ENCODE measurements at places on chromosomes 2 and 18.

- no peak for DNase-seq
Observed at GRCh38 chr2:237727363-237727762, 71.2 kb upstream of the RBM44 start.

GRCh38 chr2:109200616-109201464, 71.8 kb downstream of the SH3RF3 start:
- DNase-seq, result no peak

DNA sequence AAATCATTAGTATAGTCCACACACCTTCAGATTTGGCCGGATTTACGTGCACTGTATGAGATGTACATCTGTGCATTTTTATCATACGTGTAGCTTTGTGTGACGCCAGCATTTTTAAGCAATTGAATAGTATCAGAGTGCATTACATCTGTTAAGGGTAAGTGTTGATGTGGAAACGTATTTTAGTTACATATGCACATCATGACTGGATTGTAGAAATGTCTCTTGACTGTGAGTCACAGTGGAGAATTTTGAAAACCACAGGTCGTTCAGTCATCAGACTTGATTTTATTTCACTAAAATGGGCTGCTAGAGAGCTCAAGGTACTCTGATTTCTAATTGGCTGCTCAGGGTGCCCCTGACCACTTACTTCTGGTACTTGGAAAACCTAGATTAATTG, 5.4 kb upstream of the GPBAR1 start:
- no peak for DNase-seq

GRCh38 chr2:190530248-190530900, 4.1 kb downstream of the NEMP2 start:
- no peak for DNase-seq

DNA sequence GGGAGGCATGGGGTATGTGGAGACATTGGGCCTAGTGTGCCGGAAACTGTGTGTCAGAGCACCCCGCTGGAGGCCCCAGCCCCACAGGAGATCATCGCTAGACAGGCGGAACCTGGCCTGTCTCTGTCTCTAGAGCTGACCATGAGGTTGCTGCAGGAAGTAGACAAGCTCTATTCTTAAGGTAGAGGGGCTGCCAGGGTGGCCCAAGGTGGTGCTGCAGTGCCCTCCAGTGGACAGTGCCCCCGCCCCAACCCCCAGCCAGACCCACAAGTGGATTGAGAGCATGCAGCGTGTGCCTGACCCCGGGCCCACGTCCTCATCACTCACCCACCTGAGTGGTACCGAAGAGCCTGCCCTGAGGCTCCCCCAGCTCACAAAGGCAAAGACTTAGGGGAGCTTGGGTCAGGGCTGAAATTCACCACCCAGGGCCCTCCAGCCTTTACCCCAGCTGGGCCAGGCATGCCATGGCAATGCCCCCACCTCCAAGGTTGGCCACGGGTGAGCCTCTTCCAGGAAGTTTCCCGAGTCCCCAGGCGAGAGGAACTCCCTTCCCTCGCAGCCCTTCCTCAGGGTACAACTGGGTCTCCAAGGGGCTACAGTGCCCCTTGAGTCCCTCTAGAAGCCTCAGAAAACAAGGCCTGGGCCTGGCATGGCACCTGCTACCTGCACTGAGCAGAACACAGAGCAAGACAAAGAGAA, 155.0 kb downstream of the TTC32 start:
- DNase-seq, result no peak

- no peak for DNase-seq
Observed at GRCh38 chr18:8706791-8707555, 1.6 kb downstream of the MTCL1 start.

DNA sequence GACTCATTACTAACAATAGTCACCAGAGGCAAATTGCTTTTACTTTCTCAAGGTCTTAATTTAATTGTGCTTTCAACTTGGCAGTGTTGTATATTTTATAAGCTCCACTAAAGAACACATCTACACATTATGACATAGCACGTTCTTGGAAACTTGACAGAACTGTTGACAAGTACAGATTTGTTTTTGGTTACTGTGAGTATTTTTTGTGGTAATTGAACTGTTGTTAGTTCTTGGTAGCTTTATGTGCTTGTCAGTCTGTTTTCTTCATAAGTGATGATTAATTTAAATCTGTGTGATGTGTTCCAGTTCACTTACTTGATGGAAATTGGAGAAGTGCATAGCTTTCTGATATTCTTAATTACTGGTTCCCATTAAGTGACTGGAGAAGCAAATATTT, 63.9 kb downstream of the COMMD1 start:
- no peak for DNase-seq

DNA sequence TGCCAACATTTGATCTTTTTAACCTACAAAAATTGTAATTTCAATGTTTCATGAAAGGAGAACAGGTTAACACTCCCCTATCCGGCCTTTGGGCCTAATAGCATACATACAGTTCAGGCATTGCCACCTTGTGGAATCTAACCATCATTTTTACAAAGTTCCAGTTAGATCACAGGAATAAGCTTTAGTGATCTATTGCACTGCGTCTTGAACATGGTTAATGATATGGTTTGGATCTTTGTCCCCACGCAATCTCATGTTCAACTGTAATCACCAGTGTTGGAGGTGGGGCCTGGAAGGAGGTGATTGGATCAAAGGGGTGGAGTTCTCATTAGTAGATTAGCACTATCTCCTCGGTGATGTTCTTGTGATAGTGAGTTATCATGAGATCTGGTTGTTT, 58.2 kb upstream of the NEUROD1 start:
- no peak for DNase-seq

DNA sequence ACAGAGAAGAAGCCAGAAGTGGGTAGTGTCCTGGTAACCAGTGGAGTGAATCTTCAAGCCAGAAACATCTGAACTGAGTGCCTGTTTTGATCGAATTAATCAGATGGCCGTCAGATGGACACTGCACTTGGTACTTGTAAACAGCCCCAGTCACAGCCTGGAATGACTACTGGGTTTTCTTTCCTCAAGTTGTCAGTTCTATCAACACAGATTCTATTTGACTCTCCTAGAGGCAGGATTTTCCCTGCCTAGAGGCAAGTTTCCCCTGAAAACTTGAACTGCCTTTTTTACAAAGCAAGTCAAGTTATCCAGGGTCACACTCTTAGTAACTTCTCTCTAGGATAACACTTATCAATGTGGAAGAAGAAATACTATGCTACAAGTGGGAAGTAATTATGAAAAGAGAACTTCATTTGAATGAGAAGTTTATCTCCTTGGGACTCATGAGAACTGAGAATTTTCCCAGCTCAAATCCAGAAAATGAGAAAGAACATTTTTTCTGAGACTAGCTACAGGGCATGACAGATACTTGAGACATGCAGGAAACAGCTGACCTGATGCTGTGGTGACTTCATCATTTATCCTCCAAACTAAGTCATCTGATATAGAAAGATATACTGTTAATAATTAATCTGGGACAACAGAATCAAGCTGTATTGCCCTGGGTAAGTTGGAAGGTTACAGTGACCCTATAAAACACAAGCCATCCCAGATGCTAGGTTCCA, 36.0 kb downstream of the SULT1C2 start:
- DNase-seq, result no peak

DNA sequence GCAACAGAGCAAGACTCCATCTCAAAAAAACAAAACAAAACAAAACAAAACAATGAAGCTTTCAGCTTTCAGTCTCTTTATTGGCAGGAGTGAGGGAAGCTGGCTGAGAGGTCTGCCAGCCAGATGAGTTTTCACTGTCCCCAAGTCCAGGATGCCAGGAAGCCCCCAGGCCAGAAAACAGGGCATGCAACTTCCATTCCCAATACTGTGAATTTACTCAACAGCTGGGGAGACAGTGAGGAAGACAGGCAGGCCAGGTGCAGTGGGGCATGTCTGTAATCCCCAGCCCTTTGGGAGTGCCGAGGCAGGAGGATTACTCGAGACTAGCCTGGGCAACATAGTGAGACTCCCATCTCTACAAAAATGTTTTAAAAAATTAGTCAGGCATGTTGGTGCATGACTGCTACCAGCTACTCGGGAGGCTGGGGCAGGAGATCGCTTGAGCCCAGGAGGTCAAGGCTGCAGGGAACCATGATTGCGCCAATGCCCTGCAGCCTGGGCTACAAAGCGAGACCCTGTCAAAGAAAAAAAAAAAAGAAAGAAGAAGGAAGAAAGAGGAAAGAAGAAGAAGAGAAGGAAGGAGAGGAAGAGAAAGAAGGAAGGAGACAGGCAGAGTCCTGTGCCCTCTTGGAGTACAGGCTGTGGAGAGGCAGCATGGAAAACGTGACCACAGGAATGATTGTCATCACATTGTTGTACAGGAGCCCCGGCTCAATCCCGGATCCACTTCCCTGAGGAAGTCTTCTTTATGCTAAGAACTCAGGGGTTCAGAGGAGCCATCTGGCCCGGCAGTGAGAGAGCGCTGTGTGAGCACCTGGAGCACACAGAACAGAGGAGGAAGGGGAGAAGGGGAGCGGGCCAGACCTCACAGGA, 29.2 kb upstream of the POMC start:
- no peak for DNase-seq

GRCh38 chr2:40037303-40037702, 258.2 kb upstream of the THUMPD2 start:
- DNase-seq, result no peak

DNA sequence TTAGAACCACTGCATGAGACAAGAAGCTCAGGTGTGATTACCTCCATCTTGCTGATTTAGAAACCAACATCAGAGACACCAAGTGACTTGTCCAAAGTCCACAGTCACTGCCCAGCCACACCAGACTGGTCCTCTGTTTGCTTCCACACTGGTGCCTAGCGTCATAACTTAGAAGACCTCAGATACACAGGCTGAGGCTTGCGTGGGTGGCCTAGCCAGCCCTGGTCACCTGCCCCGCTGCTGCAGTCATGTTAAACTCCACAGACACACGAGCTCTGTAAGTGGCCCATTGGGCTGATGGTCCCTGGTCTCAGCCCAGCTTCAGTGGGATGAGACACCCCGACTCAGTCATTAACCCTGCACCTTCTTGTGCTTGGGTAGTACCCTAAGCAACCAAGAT, 47.1 kb downstream of the CNGA3 start:
- no peak for DNase-seq

DNA sequence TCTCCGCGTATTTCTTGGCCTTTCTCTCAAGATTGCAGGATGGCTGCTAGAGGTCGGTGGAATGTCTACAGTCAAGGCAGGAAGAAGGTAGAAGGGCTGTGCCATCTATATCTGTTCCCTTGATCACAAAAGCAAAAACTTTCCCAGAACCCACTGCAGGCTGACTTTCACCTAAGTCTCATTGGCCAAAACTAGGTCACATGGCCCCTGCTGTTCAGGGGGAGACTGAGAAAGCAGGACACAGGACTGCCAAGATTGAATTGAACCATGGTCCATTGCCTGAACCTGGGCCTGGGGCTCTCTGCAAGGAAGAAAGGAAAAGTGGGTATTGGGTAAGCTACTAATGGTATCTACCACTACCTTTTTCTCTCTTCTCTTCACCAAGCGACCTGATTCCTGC, 9.7 kb upstream of the GRP start:
- no peak for DNase-seq

GRCh38 chr2:200199576-200200263, 106.8 kb upstream of the SPATS2L start:
- DNase-seq, result no peak

DNA sequence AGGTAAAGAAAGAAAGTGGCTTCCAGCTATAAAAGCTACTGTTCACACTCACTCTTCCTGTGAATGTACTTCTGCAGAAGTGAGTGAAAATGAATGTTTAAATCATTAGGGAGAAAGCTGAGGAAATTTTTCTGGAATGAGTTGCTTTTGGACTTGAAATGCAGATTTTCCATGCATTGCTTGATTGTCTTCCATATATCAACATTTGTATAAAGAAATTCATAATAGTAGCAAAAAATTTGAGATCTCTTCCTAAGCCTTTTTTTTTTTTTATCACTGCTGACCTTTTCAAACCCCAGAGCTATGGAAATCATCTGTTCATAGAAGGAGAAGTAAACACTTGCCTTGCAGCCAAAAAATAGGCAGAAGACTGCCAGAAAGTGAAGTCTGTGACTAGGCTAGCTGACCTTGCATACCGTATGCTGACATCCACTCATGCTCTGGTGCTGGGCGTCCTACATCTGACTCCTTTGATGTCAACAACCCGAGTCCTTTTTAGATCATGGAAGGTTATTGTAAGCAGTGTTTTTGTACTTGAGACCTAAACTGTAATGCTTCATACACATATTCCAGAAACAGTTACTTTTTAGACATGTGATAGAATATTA, 154.5 kb upstream of the RASGRP3 start:
- DNase-seq, result no peak

GRCh38 chr2:218357236-218358177, 850 bp downstream of the CATIP start:
- no peak for DNase-seq

DNA sequence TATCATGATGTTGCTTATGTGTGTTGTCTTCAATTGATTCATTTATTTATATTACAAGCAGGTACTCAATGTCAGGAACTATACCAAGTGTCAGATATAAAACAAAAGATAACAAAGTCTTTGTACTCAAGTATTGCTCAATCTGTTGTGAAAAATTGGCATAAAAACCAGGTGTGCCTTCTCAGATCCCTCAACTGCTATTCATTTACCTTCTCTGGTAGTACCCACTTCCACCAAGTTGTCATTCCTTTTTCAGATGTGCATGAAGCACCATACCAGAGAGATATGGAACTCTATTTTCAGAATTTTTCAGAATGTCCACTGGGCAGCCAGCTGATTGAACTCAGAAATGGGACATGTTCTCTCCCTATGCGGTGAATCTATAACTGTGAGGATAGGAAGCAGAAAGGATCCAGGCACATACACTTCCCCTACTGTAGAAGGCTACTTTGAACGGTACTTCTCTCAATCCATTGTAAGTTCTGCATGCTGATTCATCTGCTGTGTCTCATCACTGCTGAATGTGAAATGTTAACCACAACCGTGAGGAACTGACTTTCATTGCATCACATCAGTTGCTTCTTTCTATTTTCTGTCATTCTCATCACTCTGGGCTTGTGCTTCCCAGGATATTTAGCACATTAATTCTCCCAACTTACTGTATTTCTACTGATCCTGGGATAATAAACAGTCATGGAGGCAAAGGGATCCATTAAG, 1621.3 kb downstream of the SUCLG1 start:
- no peak for DNase-seq

Data from stimulated activated CD4-positive, alpha-beta T cell treated with anti-CD3 and anti-CD28 coated beads, TNF-alpha, amount 100 ng/mL, for 4 hours (primary cell).